Activated T-cell treated with anti-CD3 and anti-CD28 coated beads for 48 hours (primary cell): ENCODE measurements at places on chromosomes 4 and X.
A peak's percentile ranks its signal among the peaks of the same experiment; 100 is the strongest.

DNA sequence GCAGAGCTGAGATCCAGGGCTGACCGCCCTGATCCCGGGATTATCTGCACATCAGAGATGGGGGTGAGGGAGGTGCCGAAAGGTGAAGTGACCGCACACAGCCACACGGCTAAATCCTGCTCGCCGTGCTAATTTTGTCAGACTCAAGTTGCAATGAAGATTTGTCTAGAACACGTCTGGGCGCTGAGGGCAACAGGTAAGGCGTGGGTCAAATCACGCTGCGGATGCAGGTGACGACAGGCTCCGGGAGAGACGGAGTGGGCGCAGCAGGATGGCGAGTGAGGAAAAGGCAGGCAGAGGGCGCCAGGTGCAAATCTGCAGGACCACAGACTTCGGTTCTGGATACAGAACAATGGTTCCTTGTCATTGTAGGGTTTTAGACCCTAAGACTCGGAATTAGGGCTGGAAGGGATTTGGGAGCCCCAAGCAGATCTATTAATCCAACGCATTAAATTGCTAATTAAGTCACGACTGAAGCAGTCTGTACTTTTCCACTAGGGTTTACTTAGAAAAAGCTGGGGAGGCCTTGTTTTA, 1.9 kb upstream of the TBC1D14 start:
- DNase-seq = no peak

DNA sequence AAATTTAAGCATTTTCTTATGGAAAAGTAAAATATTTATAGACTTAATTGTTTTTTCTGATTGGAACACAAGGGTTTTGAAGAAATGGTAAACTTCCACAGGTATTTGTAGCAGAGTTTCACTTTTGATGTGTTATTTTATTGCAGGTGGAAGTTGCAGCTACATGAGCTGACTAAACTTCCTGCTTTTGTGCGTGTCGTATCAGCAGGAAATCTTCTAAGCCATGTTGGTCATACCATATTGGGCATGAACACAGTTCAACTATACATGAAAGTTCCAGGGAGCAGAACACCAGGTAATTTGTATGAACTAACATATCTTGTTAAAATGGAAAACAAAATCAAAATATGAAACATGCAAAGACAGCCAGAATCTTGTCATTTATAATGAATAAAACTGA, 117.4 kb downstream of the DIPK2B start:
- DNase-seq = no peak

GRCh38 chr4:185128272-185129119, 14.6 kb upstream of the SLC25A4 start:
- DNase-seq = peak; percentile 7

- DNase-seq = no peak
Measured at GRCh38 chr4:107896646-107897045, 34.7 kb upstream of the CYP2U1 start.

- DNase-seq = no peak
Measured at GRCh38 chr4:172725581-172725980, 443.0 kb upstream of the GALNT7 start.

DNA sequence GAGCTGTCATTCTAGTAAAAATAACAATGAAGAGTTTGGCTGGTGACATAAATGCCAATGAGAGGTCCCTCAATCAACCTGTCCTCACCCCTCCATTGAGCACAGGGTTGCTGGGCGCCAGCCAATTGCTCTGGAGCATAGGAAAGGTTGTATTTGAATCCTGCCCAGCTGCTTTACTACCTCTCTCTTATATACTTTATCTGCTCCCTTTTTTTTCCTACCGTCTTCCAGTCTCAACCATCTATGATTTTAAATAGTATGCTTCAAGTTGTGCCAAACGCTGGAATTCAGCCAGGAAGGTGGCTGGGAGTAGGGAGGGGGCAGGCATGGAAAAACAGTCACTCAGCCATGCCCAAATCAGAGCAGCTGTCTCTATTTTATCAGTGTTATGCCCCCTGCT, 153.8 kb downstream of the NR3C2 start:
- DNase-seq = no peak

DNA sequence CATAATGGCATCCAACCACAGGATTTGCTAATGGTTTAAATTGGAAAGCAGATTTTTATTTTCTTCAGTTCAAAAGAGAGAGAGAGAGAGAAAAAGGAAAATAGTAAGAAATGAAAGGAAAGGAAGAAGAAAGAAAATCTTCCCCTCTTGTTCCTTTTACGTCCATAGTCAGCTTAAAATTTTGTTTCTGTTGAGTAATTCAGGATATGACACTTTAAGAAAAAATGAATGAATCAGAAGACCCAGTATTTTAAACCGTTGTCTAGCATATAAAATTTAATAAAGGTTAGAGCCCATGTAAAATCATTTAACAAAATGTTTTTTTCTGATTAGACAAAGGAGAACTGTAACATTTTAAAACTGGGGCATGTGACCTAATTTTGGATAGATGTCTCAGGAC, 391.8 kb upstream of the EPHA5 start:
- no peak for DNase-seq

GRCh38 chr4:5128569-5128968, 77.3 kb downstream of the STK32B start:
- DNase-seq = no peak

- DNase-seq = no peak
Measured at GRCh38 chr4:38993683-38994082, 38.5 kb downstream of the TMEM156 start.

- DNase-seq = no peak
Measured at GRCh38 chr4:169142906-169143305, 127.8 kb downstream of the SH3RF1 start.

DNA sequence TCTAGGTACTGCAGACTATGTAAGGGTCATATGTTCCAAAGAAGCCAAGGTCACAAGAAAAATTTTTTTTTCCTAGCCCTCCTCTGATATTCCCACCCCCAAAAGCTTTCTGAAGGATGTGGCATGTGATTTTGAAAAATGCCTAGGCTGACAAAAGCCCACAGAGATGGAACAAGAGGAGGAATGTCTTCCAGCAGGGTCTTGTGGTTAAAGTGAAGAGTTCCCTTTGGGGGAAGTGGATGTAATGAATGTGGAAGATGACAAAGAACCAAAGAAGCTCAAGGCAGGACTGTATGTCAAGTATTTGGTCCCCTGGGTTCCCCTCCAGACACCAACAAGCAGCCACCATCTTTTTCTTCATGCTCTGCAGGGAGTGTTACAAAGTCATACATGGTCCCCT, 268.8 kb downstream of the BCOR start:
- DNase-seq = no peak

- DNase-seq = no peak
Measured at GRCh38 chr4:78971326-78971725, 32.1 kb upstream of the PAQR3 start.

DNA sequence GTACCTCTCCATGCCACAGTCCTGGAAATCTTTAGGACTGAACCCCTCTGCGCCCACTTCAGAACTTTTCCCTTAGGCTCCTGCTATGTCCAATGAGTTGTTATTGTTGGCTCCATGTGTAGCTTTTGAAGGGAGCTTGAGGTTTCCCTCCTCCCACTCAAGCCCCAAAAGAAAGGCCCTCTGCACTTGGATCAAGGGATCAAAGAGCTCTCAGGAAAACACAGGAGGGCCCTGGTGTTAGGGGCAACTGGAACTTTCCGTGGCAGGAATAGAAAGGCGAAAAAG, 135.0 kb downstream of the RASL11B start:
- DNase-seq = no peak

DNA sequence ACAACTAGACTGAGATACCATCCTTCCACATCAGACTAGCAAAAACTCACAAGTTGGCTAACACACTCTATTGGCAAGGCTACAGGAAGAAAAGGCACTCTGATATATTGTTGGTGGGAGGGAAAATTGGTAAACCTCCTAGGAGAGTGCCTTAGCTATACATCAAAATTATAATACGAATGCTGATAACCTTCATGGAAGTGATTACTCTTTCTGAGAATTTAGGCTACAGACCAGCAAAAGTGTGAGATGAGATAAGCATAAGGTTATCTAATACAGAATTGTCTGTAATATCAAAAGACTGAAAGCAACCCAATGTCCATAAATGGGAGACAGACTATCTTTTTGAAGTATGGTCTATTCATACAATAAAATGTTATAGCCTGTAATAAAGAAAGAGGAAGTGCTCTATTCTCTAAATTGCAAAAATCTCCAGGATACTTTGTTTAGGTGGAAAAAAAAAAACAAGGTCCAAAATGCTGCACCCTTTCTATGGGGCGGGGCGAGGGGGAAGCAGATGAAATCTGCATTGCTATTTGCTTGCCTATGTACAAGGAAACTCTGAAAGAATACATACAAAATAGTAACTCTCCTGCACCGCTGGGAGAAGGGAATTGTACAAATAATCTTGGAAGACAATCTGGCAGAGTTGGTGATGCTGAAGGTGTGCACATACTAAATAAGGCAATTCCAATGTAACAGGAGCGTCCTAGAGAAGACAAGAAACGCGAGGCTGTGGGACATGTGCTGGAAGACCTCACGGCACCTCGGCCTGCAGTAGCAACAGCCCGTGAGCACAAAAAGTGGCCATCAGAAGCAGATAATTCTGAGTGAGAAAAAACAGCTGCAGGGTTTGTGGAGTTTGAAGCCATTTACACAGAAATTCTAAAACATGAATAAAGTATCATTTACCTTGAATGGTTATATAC, 109.7 kb downstream of the AFAP1 start:
- DNase-seq = no peak

DNA sequence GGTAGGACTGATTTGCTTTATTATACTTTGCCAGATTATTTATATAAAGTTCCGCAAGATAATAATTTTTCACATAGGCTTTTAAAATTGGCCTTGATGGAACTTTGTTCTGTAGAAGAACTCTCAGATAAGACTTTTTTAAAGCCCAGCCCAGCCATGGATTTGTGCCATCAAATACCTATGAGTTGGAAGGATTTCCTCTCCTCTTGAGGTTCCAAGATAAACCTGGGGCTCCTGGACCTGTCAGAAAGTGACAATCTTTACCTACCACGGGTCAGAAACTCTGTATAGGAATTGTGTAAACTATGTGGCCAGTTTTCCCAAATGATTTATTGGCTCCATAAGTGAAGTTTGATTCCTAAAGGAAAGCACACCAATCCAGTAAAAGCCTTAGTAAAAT, 271.9 kb upstream of the GRID2 start:
- no peak for DNase-seq

DNA sequence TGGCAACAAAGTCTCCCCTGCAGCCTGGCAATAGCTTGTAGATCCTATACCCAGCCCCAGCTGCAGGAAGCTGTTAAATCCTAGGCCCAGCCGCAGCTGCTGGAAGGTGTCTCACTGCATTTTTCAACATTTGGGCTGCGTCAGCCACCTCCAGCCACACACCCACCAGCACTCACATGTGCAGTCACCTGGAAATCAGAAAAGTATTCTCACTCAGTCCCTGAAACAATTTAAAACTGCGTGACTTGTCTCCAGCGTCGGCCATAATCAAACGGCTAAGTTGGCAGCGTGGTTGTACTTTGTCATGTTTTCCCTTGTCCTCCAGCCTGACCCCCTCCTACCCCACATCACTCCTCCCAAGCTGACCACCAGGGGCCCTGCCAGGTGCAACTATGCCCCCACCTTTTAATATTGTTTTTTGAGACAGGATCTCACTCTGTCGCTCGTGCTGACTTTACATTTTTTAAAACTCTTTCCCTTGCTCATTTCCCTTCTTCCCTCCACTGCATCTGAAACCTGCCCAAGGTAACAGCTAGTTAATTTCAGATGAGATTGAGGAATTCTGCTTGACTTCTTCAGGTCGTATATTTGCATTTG, 97.2 kb upstream of the FRG1 start:
- DNase-seq = no peak

DNA sequence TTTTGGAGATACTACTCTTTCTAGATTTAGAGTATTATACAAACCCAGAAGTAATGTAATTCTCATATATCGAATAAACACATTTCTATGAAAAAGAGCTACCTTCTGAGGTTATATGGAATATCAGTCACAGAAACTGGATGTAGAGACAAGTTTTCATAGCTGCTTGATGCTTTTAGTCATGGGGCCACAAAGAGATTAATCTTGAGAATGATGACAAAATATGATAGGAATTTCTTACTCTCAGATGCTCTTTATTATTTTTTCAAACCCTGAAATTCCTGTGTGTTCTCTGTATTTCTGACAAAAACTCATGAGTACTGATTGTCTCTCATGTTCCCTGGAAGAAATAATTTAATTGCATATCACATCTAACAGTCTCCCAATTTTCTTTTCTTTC, 662.5 kb downstream of the RAPGEF2 start:
- no peak for DNase-seq

DNA sequence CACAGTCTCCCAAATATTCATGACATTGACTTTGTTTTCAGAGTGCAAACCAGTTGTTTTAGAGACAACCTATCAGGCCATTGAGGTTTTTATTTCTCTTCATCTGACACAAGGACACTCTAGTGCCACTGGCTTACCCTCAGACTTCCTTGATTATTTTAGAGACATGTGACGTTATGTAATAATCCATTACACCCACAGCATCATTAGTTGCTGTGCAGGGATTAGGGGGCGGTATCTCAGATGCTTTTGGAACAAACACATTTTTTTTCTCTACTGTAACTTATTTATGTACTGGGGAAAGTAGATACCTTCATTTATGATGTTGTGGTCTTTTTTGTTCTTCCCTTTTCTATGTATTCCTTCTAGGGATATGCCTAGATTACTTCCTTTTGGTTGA, 2293.1 kb downstream of the PCDH7 start:
- DNase-seq = no peak

DNA sequence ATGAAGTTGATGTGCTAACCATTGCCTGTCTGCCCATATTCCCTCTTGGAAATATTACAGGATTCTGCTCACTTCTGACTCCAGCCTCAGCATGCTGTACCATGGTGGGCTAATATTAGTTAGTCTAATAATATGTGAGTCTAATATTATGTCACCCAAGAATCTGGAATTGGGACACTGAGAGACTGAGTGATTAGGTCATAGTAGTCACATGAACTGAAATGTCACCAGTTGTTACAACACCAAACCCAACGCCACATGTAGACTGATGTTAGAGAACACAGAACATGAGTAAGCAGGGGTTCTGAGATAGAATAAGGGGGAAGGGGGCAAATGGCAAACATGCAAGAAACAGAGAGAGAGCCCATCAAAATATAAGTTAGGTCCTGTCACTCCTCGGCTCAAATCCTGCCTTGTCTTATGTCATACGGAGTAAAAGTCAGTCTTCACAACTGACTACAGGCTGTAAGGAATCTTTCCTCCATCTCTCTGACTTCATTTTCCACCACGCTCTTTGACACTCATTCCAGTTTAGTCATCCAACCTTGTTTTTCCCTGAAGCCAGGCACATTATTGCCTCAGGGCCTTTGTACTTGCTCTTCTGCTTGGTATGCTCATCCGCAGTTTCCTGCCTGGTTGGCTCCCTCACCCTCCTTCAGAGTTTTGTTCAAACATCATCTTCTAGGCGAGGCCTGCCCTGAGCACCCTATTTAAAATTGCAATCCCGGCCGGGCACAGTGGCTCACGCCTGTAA, 9.6 kb upstream of the SLAIN2 start:
- no peak for DNase-seq

- no peak for DNase-seq
Measured at GRCh38 chrX:426881-427280, 40.2 kb upstream of the PPP2R3B start.

DNA sequence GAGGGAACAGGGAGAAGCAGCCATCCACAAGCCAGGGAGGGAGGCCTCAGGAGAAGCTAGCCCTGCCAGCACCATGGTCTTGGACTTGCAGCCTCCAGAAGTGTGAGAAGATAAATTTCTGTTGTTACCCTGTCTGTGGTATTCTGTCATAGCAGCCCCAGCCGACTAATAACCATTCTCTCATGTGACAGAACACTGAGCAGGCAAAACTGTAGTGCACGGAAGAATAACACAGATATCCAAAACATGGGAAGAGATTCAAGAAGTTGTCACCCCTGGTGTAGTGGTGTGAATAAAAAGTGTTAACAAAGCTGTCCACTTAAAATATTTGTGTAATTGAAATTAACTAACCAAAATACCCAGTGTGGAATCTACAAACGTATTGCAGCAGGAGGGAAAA, 265.0 kb downstream of the ARHGAP10 start:
- DNase-seq = no peak
